ENCODE measurements at places on chromosomes 3 and 15.
A peak's percentile ranks its signal among the peaks of the same experiment; 100 is the strongest.

GRCh38 chr3:100068826-100069225, 45.5 kb downstream of the FILIP1L start:
- peak; percentile 74 for DNase-seq

DNA sequence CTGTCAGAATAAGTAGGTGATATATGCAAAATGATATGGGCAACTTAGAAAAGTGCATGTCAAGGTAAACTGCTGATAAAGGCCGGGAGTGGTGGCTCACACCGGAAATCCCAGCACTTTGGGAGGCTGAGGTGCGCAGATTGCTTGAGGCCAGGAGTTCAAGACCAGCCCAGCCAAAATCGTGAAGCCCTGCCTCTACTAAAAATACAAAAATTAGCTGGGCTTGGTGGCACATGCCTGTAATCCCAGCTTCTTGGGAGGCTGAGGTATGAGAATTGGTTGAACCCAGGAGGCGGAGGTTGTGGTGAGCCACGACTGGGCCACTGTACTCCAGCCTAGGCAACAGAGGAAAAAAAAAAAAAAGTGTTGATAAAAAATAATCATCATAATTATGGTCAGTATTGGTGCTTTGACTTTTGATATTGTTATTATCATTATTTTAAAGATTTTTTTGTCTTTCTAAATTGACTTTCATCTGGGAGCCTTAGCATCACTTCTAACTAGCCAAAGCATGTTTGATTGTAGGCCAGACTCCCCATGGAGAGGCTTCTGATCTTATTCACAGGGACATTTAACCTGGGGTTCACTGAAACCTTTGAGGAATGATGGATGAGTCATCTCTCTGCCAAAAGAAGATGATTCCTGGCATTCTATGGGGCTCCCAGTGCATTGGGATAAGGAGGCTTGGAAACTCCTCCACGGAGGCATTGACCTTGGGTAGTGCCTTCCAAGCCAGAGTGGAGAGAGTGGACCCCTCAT, 5.6 kb downstream of the ZBTB38 start:
- peak; percentile 78 for DNase-seq

- no peak for DNase-seq
Measured at GRCh38 chr3:110493438-110494092, 578.1 kb upstream of the NECTIN3 start.

DNA sequence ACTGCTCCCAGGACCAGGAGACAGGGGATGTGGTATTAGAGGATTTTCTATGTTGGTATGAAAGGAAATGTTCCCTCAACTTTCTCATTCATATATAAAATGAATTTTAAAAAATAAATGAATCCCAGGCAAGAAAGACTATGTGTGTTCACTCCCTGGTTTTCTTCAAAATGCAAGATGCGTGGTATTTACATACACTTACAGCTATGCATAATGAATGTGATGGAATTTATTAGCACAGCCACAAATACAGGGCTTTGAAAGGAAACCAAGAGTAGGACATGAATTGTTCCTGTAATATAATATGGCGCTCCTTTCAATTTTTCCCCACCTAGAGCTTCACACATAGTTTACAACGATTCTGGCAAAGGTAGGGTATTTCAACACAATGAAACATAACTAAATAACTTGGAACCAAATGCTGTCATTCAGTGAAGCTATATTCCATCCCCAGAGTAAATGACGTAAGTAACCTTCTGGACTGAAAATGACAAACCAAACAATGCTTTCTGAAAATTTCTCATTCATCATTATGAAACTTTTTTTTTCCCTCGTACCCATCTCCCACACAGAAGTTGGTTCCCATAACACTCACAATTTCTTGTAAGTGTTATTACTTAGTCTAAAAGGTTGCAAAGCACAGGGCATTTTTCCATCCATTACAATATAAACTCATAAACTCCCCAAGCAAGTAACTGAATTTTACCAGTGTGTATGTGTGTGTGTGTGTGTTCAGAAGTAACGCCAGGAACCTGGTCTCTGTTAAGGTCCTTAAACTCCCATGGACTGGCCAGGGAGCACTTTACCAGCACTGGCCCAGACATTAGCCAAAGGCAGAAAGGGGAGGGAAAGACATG, 41.8 kb downstream of the CBLB start:
- DNase-seq = no peak

GRCh38 chr3:12655701-12656100, 8.2 kb downstream of the RAF1 start:
- DNase-seq = no peak

DNA sequence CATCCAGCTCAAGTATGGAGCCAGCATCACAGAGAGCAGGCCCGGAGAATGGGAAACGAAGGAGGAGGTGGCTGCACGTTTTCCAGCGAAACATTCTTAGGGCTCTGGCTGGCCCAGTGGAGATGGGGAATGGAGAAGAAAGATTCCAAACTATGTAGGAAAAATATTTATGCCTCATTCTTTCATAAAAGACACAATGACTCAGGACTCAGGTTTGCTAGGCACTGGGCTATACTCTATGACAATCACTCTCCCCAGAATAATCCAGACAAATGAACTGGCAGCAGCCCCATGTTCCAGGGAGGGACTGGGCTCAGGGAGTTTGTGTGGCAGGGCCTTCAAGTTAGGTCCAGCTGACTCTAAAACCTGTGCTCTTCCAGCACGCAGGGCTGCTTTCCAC, 110.8 kb upstream of the RAD18 start:
- DNase-seq = peak; percentile 47

DNA sequence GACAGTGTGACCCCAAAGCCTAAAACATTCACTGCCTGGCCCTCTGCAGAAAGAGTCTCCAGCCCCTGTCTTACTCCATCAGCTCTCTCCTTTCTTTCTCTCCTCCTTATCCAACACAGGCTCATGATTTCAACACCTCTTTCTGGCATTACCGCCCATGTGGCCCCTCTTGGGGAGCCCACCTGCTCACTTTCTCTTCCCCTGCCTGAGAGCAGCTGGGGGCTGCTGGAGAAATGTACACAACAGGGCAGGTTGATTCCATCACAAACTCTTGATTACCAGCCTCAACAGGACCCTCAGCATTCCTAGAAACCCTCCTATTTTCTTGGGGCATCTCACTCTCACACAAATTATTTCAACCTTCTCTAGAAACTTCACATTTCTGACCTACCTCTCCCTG, 98.3 kb downstream of the ABHD5 start:
- DNase-seq = no peak

DNA sequence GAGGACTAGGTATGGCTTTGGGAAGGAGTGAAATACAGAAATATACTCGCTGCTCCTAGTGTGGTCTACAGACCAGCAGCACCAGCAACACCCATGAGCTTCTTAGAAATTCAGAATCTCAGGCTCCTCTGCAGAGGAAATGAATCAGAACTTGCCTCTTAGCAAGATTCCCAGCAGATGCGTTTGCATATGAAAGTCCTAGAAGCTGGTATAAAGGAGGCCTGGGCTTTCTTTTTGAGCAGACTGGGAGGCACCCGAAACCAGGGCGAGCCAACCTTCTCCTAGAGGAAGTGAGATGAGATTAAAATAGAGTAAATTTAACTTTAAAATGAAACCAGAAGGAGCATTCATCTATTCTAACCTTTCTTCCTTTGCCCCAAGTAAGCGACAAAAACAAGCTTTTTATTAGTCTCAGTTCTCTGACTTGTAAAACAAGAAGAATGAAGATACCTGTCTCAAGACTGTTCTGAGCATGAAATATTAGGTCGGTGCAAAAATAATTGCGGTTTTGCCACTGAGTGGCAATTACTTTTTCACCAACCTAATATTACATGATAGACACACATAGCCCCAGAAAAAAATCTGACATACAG, 140.0 kb downstream of the PDZRN3 start:
- peak; percentile 42 for DNase-seq

DNA sequence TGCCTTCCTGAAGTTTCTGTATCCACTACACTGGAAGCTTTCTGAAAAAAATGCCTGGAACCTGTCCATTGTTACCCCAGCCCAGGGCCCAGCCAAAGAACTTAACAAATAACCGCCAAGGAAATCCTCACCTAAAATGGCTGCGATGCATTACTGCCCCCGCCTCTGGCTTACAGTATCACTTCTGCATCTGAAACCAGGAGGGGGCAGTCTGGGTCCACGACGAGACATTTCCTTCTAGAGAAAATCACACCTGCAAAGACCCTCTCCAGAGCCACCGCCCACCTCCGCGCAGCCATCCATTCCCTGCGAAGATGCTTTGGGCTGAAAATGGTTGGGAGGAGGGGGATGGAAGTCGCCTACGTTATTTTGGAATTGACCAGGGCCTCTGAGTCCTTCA, 22.4 kb upstream of the CELF6 start:
- DNase-seq = no peak

DNA sequence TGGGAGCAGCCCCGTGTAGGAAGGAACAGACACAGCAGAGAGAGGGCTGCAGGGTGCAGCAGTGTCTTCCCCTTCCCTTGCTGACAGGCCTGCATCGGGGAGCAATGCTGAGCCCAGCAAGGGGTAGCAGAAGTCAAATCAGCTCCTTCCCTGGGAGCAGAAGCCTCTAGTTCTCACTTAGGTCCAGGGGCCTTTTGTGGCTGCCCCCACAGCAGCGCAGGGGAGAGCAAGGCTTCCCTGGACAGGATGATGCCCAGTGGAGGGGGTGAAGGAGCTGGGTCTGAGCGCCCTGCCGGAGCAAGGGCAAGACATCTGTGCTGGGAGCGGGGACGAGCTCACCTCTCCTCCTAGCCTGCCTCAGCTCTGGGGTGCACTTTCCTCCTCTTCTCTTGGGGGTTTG, 827 bp downstream of the PLCB2 start:
- no peak for DNase-seq

GRCh38 chr3:134594331-134594741, 56.5 kb downstream of the KY start:
- DNase-seq = no peak

DNA sequence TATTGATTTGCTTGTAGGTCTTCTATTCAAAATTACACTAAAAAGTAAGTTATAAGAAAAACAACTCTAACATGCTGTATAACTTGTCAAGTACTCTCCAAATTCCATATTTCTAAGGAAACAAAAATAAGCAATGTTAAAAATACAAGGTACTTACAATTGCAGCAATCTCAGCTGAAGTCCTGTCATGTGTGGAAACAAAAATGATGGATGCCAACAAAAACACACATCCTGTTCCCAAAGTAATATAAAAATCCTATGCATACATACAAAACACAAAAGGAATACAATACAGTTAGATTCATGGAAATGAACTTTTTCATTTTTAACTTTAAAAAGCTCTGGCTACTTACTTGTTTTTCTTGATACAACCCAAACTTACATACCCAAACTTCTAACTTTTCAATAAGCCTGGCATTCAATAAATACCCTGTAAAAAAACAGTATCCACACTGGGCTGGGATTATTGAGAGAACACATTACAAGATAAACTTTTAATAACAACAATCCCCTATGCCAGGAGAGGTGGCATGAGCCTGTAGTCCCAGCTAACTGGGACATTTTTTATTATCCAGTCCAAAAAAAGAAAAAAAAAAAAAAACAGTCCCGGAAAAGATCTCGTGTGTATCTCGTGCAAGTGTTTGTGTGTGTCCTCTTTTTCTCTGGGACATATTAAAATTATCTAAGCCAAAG, 14.7 kb downstream of the CMTM6 start:
- no peak for DNase-seq

DNA sequence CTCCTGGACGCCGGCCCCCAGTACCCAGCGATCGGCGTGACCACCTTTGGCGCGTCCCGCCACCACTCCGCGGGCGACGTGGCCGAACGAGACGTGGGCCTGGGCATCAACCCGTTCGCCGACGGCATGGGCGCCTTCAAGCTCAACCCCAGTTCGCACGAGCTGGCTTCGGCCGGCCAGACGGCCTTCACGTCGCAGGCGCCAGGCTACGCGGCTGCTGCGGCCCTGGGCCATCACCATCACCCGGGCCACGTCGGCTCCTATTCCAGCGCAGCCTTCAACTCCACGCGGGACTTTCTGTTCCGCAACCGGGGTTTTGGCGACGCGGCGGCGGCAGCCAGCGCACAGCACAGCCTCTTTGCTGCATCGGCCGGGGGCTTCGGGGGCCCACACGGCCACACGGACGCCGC, 956 bp downstream of the ZIC1 start:
- peak; percentile 47 for DNase-seq

- DNase-seq = no peak
Measured at GRCh38 chr3:18446149-18446825, 21.1 kb upstream of the SATB1 start.

GRCh38 chr15:68734352-68734751, 86.3 kb downstream of the ANP32A start:
- DNase-seq = no peak

- peak; percentile 63 for DNase-seq
Measured at GRCh38 chr3:63353383-63353782, 75.3 kb downstream of the SYNPR start.

- DNase-seq = no peak
Measured at GRCh38 chr3:183448369-183449128, 20.1 kb upstream of the MCF2L2 start.

DNA sequence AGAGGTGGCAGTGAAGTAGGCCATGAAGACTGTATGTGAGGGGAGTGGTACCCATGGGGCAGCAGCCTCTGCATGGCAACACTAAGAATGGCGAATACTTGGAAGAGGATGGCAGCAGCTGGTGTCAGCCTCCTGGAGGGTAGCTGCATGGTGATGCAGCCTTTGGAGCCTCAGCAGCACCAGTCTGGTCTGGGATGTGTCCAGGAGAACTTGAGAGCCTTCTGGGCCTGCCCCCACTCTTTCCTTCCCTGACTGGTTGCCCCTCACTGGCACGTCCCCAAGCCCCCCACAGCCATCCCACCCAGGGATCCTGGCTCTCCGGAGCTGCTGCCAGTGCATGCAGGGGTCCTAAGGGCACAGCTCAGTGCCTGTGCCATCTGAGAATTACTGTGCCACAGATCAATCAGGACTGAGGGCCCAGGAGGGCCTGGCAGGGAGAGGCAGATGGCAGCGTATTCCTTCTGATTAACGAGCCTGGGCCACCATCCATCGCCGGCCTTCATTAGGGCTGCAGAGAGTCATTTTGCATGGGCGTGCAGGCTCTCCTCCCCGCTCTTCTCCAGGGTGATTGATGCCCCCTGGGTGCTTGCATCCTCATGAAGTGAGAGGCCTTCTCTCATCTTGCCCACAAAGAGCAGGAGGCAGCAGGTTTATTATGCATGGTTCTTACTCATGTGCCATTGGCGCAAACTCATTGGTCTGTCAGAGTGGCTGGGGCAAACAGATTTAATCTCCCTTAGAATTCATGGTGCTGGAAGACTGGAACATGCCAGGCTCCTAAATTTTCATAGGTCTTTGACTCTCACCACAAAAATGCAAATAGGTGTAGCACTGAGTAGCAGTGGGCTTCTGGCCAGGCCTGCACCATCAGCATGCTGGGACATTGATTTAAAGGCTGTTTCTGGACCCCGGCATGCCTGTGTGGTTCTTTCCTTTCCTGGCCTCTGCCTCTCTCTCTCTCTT, 116.8 kb downstream of the EPHB1 start:
- no peak for DNase-seq

DNA sequence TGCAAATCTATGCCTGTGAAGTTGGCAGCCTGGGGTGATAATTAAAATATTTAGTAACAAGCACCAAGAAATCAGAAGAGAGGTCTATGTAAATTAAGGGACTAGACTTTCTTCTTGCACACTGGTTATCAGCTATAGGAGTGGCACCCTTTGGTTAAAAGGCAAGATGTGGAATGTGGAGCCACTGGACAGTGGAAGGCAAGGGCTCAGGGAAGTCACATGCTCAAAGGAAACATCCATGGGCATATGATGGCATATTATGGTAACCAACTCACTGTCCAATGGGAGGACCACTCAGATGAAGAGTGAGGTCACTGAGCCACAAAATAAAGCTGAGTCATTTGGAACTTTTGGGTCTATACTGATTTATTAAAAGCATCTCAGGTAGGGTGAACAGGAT, 165.6 kb upstream of the PRICKLE2 start:
- DNase-seq = no peak

GRCh38 chr3:41711651-41712050, 250.3 kb downstream of the ULK4 start:
- peak; percentile 65 for DNase-seq

- no peak for DNase-seq
Measured at GRCh38 chr3:10629671-10630040, 124.3 kb upstream of the ATP2B2 start.
